Right ventricle myocardium inferior (tissue), 1 donor: ENCODE measurements at places on chromosomes 3 and 15.

GRCh38 chr15:92495446-92495845 is 101.8 kb downstream of the ST8SIA2 start:
- DNase-seq = no peak

- DNase-seq = no peak
Observed at GRCh38 chr3:189907803-189908202, 212.9 kb downstream of the P3H2 start.

DNA sequence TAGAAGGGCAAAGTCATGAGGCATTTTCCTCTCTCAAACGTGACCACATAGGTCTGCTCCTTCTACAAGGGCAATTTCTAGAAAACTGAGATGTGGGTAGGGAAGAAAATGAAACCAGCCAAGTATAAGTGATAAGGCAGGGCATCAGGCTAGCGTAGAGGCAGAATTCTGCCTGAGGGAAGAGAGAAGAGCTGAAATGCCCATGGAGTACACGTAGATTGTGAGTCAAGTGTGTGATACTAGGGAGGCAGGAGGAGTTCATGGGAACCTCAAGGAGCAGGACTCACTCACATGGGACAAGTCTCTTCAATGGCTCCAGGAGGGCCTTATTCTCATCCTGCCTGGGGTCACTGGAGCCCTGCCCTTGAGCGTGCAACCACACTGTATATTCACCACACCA is 34.9 kb upstream of the PPP4R2 start:
- no peak for DNase-seq

- DNase-seq = no peak
Observed at GRCh38 chr3:161305095-161305991, 66.0 kb downstream of the SPTSSB start.

GRCh38 chr15:44458429-44458828 is 31.0 kb downstream of the CTDSPL2 start:
- DNase-seq = no peak

DNA sequence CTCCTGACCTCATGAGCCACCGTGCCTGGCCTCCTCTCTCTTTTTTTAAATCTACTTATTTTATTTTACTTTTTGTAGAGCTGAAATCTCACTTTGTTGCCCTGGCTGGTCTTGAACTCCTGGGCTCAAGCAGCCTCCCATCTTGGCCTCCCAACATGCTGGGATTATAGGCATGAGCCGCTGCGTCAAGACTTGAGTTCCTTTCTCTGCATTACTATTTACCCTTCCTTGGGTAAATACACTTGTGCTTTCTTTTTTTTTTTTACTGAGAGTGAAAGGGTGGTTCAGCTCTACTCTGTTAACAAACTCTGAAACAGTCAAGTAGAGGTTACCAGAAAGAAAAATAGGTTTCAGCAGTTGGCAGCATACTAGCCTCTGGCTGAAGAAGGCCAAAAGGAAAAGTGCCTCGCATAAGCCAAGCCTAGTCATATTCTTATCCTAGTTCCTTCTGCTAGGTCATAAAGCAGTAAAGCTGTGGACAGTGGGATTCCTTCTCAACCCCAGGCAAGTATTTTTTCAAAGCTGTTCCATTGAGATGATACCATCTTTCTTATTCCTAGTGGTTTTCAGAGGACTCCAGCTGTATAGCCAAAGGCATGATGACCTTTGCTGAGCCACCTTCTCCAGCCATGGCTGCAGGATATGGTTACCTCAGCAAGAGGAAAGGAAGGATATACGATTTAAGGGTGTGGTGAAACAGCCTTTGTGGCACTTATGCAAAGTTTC is 135.1 kb downstream of the RBPMS2 start:
- DNase-seq = no peak

- no peak for DNase-seq
Observed at GRCh38 chr3:46876313-46877300, 914 bp upstream of the PTH1R start.

GRCh38 chr3:30804984-30805383 is 89.5 kb downstream of the GADL1 start:
- no peak for DNase-seq

DNA sequence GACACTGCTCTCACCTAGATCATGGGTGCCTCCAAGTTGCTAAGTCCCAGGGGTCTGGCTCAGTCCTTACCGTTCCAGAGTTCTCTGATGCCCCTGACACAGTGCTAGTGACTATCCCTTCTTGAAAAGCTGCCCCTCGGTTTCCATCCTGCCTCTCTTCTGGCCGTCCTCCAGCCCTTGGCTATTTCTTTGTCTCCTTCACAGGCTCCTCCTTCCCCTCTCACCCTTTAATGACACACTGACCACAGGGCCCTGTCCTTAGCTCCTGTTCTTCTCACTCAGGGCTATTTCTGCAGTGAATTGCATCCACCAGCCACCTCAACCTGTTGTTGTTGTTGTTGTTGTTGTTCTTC is 31.1 kb downstream of the SLC28A1 start:
- no peak for DNase-seq

GRCh38 chr15:99732124-99732750 is 1.0 kb downstream of the LYSMD4 start:
- no peak for DNase-seq

GRCh38 chr15:75532413-75533250 is 46.5 kb downstream of the PTPN9 start:
- no peak for DNase-seq

DNA sequence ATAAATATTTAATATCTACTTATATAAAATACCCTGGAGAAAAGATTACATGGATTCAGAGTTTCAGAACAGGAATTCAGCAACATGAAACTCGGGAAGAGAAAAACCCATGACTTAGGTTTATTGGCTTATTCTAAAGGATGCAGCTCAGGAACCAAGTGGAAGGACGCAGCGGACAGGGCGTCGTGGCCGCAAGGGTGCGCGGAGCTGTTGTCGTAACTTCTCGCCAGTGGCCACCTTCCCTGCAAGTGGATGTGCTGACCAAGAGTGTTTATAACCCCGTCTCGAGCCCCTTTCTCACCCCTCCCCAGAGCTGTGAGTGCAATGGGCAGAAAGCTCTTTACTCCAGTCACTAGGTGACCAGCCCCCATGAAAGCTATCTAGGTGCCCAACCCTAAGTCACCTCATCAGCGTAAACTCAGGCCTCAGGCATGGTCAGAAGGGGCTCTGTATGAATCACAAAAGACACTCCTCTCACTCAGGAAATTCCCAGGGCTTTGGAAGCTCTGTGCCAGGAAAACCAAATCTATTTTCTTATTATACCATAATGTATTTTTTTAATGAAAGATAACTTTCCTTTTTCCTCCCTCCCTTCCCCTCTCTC is 77.3 kb downstream of the CHRNA7 start:
- DNase-seq = no peak

- no peak for DNase-seq
Observed at GRCh38 chr3:126543457-126544061, 15.2 kb downstream of the C3orf22 start.
